ENCODE measurements at places on chromosomes 12 and 14.

DNA sequence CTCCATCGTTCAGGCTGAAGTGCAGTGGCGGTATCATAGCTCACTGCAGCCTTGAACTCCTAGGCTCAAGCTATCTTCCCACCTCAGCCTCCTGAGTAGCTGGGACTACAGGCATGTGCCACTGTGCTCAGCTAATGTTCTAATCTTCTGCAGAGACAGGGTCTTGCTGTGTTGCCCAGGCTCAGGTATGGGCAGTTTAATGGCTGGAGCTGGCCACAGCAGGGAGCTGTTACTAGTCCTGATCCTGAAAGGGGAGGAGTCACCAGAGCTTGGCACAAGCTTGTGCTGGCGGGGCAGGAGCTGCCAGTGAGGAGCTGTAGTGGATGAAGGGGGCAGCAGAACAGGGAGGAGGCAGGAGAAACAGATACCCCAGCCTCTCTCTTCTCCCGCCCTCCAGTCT is 10.6 kb downstream of the TMEM120B start:
- DNase-seq, result no peak

DNA sequence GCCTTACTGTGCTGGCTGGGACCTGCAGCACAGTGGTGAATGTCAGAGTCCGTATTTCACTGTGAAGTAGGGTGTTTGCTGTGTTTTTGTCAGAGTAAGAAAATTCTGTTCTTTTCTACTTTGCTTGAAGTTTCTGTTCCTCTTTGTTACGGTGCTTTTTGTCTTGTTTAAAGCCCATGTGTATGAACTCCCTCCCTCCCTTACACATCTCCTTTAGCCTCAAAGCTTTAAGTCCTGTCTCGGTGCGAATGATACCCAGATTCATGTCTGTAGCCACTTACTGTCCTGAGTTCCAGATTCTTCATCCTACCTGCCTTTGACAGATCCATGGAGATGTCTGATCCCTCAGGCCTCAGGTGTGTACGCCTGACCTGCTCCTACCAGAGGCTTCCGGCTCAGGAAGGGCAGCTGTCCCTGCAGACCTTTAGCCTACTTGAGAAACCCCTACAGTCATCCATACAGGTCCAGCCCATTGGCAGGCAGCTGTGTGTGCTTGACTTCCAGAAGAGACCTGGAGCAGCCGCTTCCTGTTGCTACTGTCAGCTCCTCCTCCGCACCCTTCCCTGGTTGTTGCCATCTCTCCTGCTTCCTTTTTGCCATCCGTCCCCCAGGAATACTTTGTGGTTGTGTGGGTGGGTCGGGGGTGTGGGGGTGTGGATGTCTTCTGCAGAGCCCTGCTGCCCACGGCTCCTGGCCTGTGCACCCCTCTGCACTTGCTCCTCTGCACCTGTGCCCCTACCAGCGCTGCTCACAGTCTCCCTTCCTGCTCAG is 72.9 kb downstream of the DDX51 start:
- peak; percentile 66 for DNase-seq

GRCh38 chr14:51657762-51658161 is 6.1 kb downstream of the FRMD6 start:
- DNase-seq, result no peak

- DNase-seq, result peak; percentile 84
Measured at GRCh38 chr12:54370171-54370730, 6.0 kb upstream of the GPR84 start.

GRCh38 chr14:52494444-52494843 is 57.9 kb downstream of the TXNDC16 start:
- DNase-seq, result no peak

Data from NB4 (cell line).